ENCODE measurements at places on chromosomes 7 and 10. TPM values are rescaled to one million over a fixed set of nuclear protein-coding genes. Genes with fewer than 3 reads are reported as not detected.

GRCh38 chr10:34739915-34740314 is 75.2 kb downstream of the PARD3 start:
- peak; percentile 77 for DNase-seq

GRCh38 chr7:77791336-77791735 is 6.9 kb downstream of the TMEM60 start:
- DNase-seq = no peak

- DNase-seq = no peak
Measured at GRCh38 chr10:14311206-14311957, 19.3 kb downstream of the FRMD4A start.

DNA sequence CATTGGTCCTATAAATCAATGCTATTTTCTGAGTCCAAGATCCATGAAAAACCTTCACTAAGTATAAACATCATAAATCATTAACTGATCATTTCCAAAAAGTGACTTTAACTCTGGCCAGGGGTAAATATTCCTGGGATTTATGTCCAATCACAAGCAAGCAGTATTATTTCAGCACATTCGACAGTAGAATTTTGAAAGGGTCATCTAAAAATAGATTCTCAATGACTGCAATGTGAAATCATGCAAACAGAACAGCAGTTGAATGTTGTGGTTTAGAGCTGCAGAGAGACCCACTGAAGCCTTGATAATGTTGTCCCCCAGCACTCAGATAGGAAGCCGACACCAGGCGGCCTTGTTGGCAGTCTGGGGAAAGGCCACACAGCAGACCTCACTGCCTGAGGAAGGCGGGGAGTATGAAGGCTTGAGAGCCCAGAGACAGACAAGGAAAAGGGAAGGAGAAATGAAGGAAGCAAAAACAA is 38.1 kb downstream of the FAM107B start:
- DNase-seq = peak; percentile 82

GRCh38 chr7:16915405-16915804 is 33.6 kb upstream of the AGR3 start:
- no peak for DNase-seq

DNA sequence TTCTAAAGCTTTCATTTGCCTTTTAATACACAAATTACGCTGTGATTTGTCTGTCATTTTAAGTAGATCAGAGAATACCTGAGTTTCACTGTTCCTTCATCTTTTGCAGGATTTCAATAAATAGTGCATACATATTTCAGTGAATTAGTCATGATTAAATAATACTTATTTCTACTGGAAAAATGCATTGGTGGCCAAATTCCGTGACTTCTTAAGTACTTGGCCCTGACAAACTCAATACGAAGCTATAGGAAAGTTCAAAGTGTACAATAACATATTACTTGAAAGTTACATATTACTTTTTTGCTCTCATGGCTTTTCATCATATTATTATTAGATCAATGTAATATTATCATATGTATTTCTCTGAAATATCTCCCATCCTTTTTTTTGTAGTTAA is 16.1 kb upstream of the PLXDC2 start:
- no peak for DNase-seq

- peak; percentile 96 for DNase-seq
Measured at GRCh38 chr10:6144406-6145165, 55.8 kb downstream of the RBM17 start.

DNA sequence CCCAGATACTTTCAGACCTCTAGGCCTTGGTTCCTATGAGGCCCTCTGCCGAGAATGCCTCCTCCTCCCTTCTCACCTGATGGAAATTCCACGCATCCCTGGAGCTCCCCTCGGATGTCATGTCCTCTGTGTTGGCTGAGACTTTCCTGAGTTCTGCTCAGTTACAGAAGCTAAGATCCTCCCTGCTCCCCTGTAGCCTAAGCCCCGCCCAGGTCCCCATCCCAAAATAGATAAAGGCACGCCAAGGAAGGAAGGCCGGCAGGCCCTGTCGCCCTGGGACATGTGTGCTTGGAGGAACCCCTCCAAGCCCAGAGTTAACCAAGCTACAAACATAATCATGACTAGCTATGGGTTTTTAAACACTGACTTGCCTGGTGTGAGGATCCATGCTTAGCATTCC is 123.5 kb downstream of the SORBS1 start:
- peak; percentile 83 for DNase-seq

DNA sequence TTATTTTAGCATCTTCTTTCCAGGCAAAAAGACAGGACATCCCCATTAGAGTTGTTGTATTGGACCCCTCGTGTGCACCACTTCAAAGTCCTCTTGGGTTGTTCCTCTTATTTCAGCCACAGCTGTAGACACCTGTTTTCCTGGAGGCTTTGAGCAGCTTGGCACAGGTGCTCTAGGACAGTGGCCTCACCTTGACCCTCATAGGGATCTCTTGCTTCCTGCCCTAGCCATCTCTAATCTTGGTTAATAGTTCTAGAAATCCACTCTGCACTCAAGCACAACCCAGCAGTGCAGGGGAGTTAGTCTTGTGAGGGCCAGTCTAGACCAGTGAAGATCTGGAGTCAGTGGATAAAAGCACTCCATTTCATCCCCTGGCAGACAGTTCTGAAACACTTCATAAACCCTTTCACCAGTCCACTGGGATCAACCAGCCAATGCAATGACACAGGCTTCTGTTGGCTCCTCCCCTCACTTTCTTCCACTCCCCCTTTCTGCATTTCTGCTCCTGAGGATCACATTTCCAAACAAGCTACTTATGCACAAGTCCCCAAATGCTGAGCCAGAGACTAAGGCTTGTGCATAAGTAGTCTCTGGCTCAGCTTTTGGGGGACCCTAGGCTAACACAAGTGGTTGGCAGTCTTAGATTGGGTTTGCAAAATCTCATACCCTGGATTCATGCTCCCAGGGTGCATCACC is 131.5 kb upstream of the LAMB4 start:
- no peak for DNase-seq

- DNase-seq = no peak
Measured at GRCh38 chr7:159036916-159037605, 107.6 kb downstream of the VIPR2 start.

- DNase-seq = peak; percentile 75
Measured at GRCh38 chr7:98283127-98283886, 1.8 kb downstream of the BRI3 start.

DNA sequence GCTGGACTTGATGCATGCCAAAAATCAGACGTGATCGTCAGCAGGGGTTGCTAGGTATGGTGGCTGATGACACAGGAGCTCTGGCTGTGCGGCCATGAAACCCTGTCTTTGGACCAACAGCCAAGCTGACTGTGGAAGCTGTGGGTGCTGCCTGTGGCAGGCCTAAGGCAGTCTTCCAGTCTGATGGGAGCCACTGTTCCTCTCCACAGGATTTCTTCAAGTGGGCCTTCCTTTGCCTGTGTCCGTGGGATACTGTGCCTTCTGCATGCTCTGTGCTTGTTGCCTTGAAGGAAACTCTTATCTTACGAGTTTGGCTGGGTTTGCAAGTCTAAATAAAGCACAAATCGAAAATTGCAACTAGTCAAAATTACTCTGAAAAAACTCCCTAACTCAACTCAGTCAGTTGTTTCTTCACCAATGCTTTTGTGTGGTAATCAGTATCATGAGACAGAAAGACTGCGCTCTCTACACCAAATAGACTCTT is 101.9 kb upstream of the PDLIM1 start:
- no peak for DNase-seq

- DNase-seq = peak; percentile 98
Measured at GRCh38 chr7:2403014-2403717, at the start of gene CHST12. Gene CHST12, plus strand, starts transcription at chr7:2403611. Its CDS starts 29,029 bp downstream, at chr7:2432640.

- no peak for DNase-seq
Measured at GRCh38 chr7:134476044-134476443, 17.1 kb upstream of the AKR1B1 start.

DNA sequence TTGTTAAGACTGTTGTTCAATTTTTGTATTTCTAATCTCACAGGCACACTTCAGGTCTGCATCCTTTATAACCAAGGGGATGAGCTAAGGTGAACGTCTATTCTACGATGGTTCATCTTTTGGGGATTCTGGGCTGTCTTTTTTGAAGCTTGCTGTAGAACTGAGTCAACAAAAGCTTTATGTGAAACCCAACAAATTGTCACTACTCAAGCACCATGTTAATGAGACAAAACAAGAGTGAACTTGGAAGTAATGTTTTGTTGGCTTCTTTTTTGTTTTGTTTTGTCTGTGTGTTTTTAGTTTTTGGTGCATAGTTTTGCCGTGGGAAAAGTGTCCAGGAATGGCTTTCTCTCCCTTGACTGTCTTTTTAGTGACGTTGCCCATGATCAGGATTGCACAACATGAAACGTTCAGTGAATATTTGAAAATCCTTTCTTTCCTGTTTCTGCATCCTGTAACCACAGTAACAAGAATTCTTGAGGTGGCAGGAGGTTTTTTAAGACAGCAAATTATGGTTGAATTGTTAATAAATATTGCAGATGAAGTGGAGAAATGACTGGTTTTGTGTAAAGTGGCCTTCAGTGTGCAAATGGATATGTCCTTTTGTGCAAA is 65.6 kb downstream of the WIPF3 start:
- no peak for DNase-seq

DNA sequence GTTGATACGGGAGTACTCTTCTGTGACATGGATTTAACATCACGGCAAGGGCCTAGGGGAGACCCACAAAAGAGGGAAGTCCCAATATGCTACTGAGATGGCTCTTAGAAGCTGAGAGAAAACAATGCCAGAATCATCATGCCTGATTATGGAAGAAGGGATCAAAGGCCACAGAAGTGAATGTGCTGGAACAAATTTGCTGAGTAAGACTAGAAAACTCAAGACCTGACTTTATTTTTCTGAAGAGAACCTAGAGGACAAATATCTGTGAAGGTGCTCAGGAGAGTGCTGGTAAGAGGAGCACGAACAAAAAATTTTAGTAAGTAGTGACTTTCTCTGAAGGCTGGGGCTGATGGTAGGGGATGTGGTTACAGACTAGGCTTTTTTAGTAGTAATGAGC is 277.0 kb downstream of the ZEB1 start:
- DNase-seq = no peak

DNA sequence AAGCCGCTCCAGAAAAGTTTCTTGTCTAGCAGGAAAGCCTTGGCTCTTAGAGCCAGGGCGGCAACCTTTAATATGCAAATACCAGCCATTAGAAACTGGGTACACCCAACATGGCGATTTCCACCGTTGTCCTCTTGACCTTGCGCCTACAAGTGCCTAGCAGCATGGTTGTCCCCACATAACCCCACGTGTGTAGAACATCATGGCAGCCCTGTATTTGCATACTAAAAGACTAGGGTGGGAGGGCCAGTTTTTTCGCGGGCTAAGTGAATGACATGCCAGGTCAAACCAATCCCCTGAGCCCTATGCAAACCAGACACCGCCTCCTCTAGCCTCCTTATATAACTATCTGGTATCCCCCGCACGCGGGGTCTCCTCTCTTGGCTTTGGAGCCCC is 58.4 kb upstream of the FZD8 start:
- no peak for DNase-seq

DNA sequence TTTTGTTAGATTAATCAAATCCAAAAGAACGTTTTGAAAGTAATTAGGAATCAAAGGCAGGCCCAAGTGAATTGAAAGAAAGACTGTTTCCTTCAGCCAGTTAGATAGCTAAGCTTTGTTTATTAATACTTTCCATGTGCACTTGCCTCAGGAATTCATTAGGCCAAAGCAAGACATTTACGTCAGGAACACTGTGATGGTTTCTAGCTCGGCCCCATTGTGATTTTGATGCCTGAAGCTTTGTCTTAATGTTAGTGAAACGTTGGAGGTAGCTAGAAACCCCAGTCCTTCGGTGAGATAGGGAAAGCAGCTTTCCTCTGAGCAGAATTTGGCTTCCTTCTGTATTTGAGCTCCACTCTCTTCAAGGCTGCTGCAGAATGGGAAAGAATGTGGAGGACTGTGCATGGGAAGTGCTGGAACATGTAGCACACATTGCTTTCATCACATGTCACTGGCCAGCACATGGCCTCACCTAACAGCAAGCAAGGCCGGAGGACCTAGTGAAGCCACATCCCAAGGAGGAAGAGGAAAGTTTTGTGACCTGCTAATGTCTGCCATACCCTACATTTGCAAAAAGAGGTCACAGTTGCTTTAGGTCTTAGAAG is 64.1 kb downstream of the PCGF5 start:
- no peak for DNase-seq

DNA sequence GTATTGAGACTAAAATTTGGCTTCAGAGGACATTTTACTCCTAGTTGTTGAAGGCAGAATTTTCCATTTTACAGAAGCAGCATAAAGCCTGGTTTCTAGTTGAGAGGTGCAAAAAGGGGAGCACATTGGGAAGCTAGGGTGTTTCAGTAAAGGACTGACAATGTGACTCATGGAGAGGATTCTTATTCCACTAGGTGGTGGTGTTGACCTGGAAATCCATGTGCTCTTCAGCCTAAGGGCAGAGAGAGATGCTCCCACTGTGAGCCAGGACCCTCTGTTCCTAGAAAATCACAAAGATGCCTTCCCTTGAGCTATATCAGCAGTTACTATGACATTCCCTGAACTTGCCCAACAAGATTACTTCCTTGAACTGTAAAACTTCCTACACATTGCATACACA is 687.8 kb downstream of the IPMK start:
- DNase-seq = no peak

DNA sequence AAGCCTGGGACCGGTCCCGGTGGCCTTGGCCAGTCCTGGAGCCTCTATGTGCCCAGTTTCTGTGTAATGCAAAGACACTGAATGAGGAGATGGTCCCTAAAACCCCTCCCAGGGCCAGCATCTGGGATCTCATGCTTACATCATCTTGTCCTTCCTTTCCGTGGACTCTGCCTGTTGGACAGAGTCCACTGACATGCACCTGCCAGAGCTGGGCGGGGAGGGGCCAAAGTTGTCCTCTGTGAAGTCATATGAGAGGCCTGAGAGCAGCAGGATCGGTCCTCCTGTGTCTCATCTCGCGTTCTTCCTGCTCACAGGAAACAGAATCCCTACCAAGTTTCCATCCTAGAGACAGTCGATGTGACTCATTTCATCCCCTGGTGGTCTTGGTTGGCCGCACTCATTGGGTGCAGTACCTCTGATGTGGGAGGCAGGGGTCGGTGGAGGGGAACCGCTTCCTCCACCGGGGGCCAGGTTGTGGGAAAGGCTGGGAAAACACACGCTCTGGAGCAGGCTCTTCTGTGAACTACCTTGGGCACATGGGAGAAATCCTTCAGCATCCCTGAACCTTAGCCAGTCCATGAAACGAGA is 389.6 kb upstream of the PODXL start:
- DNase-seq = no peak

SEM1 gene
- total RNA-seq = 67.9 TPM

CYP2C19 gene
- not detected for total RNA-seq

CREB5 gene
- total RNA-seq = 9.9 TPM
